Dermis blood vessel endothelial cell (primary cell): ENCODE measurements at places on chromosomes 13 and 19.
A peak's percentile ranks its signal among the peaks of the same experiment; 100 is the strongest.

- peak; percentile 69 for DNase-seq
These were observed 54.3 kb downstream of the SLAIN1 start for GRCh38 chr13:77751513-77752456.

DNA sequence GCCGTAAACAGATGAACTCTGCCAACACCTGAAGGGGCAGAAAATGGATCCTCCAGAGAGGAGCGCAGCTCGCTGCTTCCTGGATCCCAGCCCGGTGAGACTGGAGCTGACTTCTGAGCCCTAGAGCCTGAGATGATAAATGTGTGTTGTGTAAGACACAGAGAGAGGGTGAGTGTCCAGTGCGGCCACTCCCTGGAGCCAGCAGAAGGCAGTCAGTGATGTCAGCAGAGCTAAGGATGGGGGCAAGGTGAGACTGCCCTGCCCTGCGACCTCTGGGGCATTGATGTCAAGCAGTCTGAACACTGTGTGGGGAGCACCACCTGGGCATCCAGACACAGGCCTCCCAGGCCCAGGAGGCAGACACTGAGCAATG lies 9.7 kb upstream of the SLC35E1 start:
- no peak for DNase-seq

GRCh38 chr19:45769821-45770191 lies 754 bp upstream of the SIX5 start:
- no peak for DNase-seq

DNA sequence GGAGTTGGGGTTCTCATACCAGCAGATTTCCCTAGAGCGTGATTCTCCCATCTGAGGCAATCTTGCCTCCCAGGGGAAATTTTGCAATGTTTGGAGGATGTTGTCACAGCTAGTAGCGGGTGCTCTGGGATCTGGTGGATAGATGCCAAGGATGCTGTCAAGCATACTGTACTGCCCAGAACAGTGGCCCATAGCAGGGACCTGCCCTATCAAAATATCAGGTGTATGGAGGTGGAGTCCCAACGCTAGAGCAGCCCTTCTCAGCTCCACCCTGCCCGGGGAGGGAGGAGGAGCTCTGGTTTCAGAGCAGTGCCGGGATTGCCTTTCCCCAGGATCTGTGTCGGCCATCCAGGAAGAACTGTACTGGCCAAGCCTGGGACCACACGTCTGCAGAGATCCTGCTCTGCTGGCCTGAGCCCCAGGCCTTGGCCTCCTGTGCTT lies 10.9 kb upstream of the QTRT1 start:
- DNase-seq: no peak

DNA sequence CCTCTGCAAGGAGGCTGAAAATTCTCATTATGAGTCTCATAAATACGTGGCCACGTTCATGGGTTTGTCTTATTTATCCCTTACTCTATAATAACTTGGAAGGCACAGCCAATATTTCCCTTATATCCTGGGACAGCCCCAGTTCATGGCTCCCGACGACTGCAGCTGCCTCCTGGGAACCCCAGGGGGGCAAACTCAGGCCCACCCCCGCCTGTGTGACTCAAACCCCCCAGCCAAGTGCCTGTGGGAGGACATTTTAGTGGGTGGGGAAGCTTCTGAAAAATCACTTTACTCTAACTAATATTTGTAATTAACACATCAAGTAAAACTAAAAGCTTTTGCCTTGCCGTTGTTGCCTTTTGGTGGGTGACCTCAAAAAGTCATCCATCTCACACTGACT lies 14.3 kb downstream of the RASA3 start:
- DNase-seq: no peak

DNA sequence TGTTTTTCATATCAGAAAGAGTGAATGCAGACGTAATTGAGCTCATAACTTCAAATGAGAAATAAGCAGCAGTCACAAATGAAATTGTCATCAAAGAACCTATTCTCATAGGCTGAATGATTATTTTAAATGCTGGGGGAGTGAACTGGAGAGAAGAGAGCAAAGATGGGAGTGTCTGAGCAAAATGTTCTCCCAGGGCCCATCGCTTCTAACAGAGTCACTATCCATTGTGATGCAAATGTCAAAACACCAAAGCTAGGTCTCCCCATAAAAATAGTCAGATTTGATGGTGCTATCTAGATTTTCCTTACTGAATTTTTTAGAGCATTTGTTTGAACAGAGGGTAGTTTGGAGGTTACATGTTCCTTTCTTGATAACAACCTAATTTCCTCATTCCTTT lies 278.7 kb downstream of the PCDH9 start:
- DNase-seq: no peak

DNA sequence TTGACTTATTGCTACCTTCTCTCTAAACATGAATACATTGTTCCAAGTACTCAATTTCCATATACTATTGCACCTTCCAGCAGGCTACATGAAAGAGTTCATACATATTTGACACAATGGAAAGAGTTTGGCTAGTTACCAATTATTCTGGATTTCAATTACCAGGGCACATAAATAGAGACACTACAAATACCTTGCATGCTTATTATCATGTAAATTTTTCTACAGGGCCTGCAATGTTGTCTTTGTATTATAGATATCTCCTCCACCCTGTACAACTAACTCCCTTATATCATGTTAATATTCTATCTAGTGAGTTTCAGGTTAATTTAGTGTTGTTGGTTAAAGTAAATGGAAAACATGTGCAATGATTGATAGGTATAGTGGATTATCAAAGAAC lies 540.7 kb upstream of the SLITRK5 start:
- no peak for DNase-seq

DNA sequence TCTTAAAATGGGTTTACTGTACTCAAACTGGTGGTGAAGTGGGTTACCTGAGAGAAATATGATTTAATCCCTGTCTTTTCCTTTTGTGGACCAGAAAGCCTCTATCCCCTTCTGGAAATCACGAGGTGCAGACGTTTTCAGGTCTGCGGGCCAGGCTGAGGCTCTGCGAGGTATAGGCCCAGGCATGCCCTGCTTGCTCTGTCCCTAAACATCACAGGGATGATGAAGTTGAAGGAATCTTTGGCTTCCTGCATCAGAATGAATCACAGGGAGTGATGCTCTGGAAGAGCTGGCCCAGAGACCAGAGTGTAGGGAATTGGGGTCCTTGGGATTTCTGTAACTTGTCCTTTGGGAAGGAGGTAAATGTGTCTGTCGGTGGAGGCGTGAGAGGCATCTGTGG lies 18.4 kb upstream of the CHST8 start:
- DNase-seq: no peak

- DNase-seq: no peak
These were observed 16.9 kb downstream of the COG3 start for GRCh38 chr13:45481688-45482087.

GRCh38 chr13:65697843-65698242 lies 1532.3 kb downstream of the PCDH9 start:
- DNase-seq: no peak

GRCh38 chr13:30735025-30735871 lies at the start of gene ALOX5AP:
TSS of gene ALOX5AP (plus strand) at chr13:30735543. CDS start at chr13:30735606, 63 bp downstream.
- DNase-seq: no peak

GRCh38 chr13:27839809-27840467 lies 47.7 kb downstream of the GSX1 start:
- DNase-seq: no peak

- DNase-seq: no peak
These were observed 39.5 kb downstream of the RASL11A start for GRCh38 chr13:27309967-27310598.

DNA sequence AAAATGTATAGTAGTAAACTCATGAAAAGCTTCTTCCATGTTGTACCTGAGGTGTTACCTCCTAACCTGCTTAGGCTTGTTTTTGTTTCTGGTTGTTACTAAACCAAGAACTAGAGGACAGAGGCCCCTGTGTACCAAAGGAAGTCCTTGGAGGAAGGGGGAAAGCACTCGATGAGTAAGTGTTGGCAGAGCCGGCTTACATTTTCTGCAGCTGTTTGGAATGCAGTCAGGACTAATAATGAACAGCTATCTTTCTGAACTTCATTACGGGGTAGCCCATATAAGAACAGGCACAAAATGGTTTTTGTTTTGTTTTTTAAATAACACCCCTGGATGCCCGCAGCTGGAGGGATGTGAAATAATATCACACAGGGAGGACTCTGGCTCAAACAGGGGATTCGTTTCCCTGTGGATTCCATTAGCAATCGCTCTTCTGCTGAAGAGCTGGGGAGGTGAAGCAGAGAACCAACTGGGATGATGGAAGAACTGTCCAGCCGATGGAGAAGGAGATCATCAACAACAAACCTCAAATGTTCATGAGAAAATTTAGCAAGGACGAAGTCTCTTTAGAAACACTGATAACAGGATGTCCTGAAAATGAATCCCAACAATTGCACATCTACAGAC lies 214.2 kb upstream of the MAB21L1 start:
- no peak for DNase-seq

GRCh38 chr19:30671622-30672051 lies 299.5 kb downstream of the ZNF536 start:
- no peak for DNase-seq

GRCh38 chr13:111577956-111578605 lies 257.6 kb downstream of the TEX29 start:
- DNase-seq: no peak

GRCh38 chr13:44104969-44105368 lies 225.3 kb downstream of the LACC1 start:
- DNase-seq: no peak

DNA sequence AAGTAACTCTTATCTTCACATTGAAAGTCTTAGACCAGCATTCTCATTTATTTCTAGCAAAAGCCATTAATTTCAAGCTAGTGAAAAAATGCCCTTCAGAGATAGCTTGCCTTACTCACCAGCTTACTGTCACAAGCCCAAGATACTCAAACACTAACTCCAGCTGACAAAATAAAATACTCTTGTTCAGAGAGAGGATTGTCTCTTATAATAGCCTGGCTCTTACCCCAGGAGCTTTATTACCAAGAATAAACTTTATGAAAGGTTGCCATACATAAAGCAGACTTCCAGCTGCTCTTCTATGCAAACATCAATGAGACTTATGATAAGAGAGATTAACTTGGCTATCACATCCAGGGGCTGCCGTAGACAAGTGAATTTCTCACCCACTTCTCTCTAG lies 53.6 kb downstream of the XPO4 start:
- DNase-seq: no peak

GRCh38 chr13:76937281-76937820 lies 11.0 kb upstream of the ACOD1 start:
- DNase-seq: peak; percentile 79

DNA sequence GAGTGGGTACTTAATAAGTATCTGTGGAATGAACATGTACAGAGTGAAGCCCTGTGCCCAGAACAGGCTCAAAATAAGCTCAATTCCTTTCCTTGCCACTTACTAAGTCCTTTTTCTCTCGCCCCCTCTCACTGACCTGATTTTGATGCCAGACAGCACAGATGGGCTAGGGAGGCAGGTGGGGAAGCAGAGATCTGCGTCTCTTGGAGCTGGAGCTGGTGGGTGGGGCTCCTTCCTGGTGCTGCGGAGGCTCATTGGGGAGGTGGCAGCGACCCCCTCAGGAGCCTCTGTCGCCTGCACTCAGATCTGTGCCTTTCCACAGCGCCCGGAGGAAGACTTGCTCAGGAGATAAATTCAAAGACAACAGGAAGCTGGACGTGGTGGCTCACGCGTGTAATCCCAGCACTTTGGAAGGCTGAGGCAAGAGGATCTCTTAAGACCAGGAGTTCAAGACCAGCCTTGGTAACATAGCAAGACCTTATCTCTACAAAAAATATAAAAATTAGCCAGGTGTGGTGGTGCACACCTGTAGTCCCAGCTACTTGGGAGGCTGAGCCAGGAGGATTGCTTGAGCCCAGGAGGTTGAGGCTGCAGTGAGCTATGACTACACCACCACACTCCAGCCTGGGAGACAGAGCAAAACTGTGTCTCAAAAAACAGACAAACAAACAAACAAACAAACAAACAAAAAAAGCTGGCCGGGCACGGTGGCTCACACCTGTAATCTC lies 14.6 kb downstream of the AKT2 start:
- DNase-seq: peak; percentile 12

- peak; percentile 55 for DNase-seq
These were observed 2.9 kb downstream of the HTR2A start for GRCh38 chr13:46893798-46894560.

DNA sequence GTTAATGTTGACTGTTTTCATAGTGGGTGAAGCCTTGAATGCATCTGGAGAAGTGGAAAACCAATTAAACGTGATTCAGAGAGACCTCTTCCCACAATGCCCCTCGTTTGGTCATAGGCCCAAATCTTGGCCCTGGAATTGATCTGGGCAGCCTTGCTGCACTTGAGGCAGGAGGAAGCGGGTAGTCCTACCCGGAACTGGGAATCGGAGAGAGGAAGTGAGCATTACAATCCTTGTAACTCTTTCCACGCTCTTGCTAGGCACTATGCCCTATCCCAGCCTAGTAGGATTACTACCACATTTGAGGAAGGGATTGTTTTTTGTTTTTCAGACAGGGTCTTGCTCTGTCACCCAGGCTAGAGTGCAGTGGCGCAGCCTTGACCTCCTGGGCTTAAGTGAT lies 3.6 kb downstream of the KCNK6 start:
- DNase-seq: no peak

DNA sequence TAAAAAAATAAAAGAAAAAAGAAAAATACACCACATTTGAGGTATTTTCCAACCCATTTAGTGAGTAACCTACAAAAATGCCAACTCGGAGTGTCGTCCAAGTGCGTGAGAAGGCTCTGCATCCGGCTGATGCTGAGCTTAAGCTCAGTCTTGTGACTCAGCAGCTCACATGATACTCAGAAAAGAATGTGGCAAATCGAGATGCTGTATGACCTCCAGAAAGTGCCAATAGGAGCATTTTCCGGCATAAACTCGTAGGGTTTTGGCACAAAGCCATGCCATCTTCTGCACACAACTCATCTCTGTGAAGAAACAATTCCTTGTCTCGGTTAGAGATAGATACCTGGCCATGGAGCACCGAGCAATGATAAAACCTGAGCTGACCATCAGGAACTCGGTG lies 58.5 kb downstream of the TRPM4 start:
- peak; percentile 15 for DNase-seq

- DNase-seq: peak; percentile 43
These were observed 19.1 kb upstream of the WDR18 start for GRCh38 chr19:964761-965694.

- DNase-seq: peak; percentile 37
These were observed 22.9 kb downstream of the OLFM2 start for GRCh38 chr19:9913237-9914000.

DNA sequence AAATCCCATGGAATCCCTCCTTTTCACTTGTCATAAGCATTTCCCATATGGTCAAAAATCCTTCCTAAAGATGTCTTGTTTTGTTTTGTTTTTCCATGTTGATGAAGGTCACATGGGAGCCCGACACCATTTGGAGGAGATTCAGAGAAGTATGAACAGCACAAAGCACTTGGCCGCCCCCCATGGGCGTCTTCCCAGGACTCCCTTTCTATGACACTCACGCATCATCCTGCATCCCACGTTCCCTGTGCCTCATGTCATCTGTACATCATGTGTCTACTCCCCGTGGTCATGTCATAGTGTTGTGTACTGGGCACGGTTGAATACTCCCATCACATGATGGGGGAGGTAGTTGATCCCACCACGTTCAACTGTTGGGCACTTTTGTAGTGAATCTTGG lies 2.0 kb downstream of the ZSCAN1 start:
- DNase-seq: no peak

- DNase-seq: no peak
These were observed 1437.6 kb downstream of the UQCRFS1 start for GRCh38 chr19:27775395-27775794.

GRCh38 chr13:29689548-29689947 lies 94.1 kb upstream of the SLC7A1 start:
- no peak for DNase-seq
